HT-29 (cell line): ENCODE measurements at places on chromosomes 4 and X. TPM values are rescaled to one million over a fixed set of nuclear protein-coding genes. Genes with fewer than 3 reads are reported as not detected.

Gene GPAT3
- 8.3 and 13.7 TPM in 2 replicates for total RNA-seq

Gene GPRIN3
- 2.4 and 3.3 TPM in 2 replicates for total RNA-seq

Gene KANTR
- total RNA-seq: 8.0 and 11.9 TPM in 2 replicates

Gene PPM1K
- total RNA-seq: 4.1 and 11.0 TPM in 2 replicates

Gene APELA
- total RNA-seq: not detected in 2 replicates

Gene FGF13
- not detected in 2 replicates for total RNA-seq

Gene RBMXL3
- total RNA-seq: not detected in 2 replicates

Gene GSTCD
- total RNA-seq: 12.0 and 25.4 TPM in 2 replicates

Gene PRKG2
- 0.52 and 0.76 TPM in 2 replicates for total RNA-seq

Gene KIF4A
- 20.1 and 21.7 TPM in 2 replicates for total RNA-seq

Gene NMU
- total RNA-seq: 2.4 and 8.6 TPM in 2 replicates

Gene NEIL3
- 3.1 and 4.6 TPM in 2 replicates for total RNA-seq

Gene NUP62CL
- 44.2 and 46.7 TPM in 2 replicates for total RNA-seq

Gene ERCC6L
- 3.8 and 5.5 TPM in 2 replicates for total RNA-seq

Gene USP26
- total RNA-seq: not detected in 2 replicates

Gene CXCL1
- total RNA-seq: 3.6 and 5.2 TPM in 2 replicates

Gene NAP1L3
- total RNA-seq: not detected in 2 replicates

Gene IL2
- not detected in 2 replicates for total RNA-seq

Gene MAML3
- 8.6 and 11.8 TPM in 2 replicates for total RNA-seq

Gene GLRA2
- not detected in 2 replicates for total RNA-seq

Gene ZNF280C
- total RNA-seq: 0.99 and 1.0 TPM in 2 replicates

Gene CITED1
- total RNA-seq: 1.3 and 3.2 TPM in 2 replicates
